Fibroblast of pulmonary artery (primary cell): ENCODE measurements at places on chromosomes 11 and 22.

GRCh38 chr22:20176421-20177085, 25.7 kb upstream of the CCDC188 start:
- DNase-seq, result no peak

DNA sequence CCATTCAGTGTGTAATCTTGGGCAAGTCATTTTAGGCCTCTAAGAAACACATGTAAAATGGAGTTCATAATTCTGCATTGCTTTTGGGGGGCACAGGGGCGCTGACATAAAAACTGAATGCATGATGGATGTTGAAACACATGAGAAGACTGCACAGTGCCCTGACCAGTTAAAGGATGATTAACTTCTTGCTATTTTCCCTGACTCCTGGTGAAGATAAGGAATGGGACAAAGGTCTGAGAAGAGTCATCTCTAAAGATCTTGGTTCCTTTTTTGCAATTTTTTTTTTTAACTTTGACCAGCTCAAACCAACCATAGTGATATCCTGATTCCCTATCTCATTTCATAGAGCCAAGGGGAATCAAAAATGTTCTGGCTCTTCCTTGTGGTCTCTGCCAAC, 134.9 kb upstream of the TENM4 start:
- DNase-seq, result no peak

GRCh38 chr22:20246368-20247009, 21.6 kb downstream of the RTN4R start:
- DNase-seq, result no peak

DNA sequence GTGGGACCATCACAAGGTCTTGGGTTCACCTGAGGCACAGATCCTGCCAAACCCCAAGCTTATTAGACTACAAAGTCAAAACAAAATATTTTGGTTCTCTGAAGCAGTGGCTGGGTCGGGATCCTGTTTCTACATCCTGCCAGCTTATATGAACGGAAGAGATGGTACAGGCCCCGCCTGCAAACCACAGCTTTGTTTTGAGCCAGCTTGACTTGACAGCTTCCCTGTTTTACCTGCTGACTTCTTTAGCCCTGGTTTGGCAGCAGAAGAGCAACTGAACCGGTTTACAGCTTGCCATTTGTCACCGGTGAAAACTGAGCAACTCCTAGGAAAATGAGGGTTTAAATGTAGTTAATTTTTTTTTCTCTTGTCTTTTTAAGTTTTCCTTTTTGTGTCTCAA, 11.4 kb downstream of the PACS1 start:
- peak; percentile 29 for DNase-seq

DNA sequence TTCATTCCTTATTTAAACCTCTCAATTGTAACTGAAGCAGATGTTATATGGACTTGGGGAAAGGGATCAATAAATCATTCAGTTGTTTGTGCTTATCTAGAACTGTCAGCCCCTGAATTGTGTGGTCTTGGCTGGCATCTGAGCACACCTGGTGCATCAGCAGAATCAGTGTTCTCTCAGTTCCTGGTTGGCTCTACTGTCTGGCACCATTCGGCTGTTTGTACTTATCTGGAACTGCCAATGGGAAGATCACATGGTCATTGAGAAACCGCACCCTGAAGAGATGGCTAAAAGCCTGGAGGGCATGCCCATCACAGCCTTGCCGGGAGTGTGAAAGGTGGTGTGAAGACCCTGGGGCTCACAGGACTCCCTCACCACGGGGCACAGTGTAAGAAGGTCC, 37.1 kb upstream of the EHF start:
- no peak for DNase-seq

- DNase-seq, result peak; percentile 10
Measured at GRCh38 chr11:575313-575995, 816 bp upstream of the PHRF1 start.
